ENCODE measurements at places on chromosomes 1 and 21.

GRCh38 chr1:3660704-3661103, 8.4 kb downstream of the TP73 start:
- no peak for DNase-seq

DNA sequence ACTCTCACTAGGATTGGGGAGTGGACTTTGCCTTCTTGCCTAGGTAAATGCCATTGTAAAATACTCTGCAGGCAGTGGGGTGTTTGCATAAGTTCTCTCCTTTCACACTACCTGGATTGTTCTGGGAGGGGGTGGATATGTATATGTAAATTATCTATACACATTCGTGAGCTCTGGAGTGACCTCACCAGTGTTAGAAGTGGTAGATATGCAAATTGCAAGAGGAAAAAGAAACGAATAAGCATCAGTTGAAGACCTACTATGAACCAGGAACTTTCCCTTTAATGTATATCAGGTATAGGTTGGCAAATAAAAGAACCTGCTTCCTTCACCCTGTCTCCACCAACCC, 1.5 kb upstream of the ARHGEF11 start:
- no peak for DNase-seq

GRCh38 chr1:8873506-8874229, 4.8 kb downstream of the ENO1 start:
- peak; percentile 50 for DNase-seq

DNA sequence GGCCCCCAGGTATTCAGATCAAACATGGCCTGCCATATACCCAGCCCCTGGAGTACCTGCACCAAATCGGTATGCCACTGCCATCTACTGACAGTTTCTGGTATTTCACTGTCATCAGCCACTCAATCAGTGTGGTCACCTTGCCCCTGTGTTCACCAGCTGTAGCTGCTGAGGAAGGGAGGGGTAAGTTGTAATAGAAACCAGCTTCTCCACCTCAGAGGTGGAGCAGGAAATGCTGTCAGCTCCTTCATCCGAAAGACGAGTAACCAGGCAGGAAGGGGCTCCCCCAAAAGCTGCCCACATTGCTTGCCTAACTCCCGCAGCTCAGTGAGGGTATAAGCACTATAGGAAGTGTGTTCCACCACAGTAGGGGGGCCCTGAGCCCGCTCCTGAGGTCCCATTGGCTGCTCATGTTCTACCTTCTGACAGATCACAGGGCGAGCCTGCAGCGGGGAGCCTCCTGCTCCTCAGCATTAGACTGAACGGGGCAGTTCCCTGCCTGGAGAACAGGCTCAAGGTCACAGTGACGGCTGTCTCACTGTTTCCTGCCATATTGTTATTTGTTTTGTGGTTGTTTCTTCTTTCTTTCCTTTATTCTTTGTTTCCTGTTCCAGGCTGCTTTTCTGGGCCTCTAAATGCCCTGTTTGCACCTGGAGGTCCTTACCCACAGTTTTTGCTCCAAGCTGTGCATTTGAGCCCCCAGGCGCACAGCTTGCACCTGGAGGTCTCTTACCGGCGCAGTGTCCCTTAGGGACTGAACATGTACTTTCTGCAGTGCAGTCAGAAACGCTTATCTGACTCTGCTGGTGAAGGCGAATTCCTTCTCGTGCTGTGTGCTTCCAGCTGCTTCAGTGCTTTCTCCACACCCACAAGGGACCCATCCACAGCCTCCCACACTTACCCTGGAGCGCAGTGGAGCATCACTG, 1638.3 kb downstream of the MRPL39 start:
- peak; percentile 41 for DNase-seq

DNA sequence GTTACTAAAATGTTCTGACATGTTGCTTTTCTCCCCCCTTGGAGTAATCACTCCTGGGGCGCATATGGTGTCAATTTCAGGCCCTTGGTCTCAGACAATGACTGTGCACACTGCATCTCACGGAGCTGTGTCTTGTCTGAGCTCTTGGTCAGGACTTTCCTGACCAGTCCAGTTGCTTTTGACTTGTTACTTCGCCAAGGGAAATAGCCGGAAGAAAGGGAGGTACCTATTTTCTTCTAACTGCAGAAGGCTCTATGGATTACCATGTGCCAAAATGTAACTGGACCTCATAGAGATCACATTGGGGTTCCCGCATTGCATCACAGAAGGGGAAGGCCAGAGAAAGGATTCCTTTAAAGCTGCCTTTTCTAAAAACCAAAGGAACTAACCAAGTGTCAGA, 68.6 kb downstream of the SPAG17 start:
- DNase-seq = no peak

DNA sequence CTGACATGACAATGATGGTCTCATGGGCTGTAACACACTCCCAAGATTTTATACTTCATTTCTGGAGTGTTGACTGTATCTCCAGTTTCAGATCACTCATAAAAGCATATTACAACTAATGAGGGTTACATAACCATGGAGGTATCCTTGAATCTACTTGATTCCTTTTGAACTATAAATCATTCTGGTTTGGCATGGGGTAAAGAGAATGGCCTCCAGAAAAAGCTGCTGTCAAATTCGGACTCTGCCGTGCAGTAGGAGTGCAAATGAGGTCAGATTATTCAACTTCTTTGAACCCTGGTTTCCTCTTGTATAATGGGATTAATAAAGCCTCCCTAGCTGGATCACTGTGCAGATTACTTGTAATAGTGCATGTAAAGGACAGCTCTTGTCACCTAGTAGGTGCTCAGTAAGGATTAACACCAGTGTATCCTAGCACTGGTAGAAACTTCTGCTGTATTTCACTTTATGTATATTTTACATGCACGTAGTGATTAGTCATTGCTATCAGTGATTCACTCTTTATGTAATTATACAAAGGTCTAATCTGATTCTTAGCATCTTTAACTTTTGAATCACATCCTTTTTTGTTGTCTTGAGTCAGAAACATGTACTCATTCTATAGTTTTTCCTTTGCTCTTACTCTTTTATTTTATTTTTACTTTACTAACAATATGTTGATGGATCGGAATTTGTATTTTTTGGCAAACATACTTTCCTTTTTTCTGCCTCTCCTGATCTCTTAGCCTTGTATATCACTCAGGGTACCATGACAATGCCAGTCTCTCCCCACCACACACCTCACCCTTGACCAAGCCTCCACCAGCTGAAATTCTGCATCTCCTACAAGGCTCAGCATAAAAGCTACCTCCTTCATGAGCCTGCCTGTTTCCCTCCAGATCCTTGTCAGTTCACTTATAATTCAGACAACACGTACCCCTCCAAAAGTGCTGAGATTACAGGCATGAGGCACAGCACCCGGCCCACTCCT, 3.2 kb downstream of the LRRC8C start:
- no peak for DNase-seq

DNA sequence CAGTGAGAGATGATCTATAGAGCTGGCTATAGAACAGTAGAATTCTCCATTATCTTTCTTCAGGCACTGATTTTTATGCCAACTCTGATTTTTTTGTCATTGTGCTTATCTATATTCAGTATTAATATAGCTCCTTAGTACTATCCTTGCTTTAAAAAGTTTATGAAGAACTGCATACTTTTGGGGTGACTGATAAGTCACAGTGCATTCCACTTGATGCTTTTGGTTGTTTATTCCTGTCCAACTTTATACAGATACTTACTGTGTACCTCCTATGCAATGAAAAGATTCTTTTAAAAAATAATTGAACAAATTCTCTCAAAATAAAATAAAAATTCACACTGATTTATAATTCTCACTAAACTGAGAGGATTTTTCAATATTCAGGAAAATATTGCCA, 71.6 kb downstream of the COL24A1 start:
- no peak for DNase-seq

DNA sequence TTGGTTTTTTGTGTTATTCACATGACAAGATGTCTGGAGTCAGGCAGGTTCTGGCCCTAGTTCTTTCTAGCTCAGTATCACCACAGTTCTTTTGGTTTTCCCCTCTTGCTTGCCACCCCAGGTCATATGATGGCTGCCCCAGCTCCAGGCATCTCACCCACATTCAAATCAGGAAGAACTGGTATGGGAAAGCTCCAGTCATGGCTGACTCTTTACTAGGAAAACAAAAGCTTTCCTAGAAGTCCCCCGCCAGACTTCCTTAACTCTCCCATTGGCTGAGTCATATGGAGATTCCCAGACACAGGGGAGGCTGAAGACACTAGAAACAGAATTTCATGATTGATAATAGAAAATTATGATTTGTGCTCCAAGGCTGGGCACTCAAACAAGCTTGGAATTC, 22.1 kb upstream of the EYA3 start:
- DNase-seq = no peak

- peak; percentile 32 for DNase-seq
Measured at GRCh38 chr21:36059823-36060158, 535 bp downstream of the SETD4 start.

DNA sequence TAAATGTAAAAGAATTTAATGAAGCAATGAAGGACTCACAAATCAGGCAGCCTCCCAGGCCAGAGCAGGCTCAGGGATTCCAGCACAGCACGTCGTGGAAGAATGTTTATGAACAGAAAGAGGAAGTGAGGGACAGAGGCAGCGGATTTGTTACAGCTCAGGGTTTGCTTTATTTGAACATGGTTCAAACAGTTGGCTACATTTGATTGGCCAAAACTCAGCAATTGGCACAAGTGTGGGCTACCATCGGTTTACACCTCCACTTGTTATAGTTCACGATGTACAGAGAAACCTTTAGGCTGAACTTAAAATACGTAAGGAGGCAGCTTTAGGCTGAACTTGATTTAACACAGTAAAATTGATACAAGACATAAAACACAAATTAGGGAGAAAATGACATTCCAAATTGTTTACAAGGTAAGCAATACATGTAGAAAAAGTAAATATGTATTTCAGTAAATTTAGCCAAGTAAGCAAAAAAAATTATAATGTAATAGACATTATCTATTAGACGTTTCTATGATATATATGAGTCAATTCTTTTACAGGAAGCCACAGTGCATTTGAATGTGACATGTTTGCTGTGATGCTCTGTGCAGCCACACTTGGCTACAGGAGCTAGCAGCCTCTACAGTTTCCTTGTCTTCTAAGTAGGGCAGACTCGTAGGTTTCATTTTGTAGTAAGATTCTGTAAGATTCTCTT, 126.5 kb downstream of the ADSS2 start:
- DNase-seq = no peak

- DNase-seq = no peak
Measured at GRCh38 chr1:82319546-82319945, 518.8 kb downstream of the ADGRL2 start.

DNA sequence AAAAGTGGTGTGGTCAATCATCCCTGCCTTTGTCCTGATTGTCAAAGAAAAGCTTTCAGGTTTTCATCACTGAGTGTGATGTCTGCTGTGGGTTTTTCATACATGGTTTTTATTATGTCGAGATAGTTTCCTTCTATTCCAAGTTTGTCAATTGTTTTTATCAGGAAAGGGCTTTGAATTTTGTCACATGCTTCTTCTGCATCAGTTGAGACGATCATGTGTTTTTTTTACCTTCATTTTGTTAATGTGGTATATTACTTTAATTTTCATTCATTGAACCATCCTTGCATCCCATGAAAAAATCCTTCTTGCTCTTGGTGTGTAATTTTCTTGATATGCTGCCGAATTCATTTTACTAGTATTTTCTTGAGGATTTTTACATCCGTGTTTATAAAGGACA, 15.5 kb downstream of the PRKCZ start:
- no peak for DNase-seq

DNA sequence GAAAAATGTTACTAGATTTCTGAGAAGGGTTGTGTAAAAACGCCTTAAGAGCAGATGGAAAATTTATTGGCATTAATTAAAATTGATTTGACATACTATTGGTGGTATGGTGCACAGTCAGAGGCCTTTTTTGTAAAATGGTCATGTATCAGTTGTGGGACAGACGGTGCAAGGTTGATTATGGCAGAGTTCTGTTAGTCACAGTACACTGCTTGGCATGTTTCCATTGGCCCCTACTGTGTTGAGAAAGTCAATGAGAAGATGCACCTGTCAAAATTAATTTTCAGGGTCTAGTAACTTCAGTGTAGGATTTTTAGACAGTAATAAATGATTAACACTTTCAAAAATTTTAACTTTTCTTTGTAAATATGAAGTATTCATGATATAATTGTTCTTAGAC, 4.4 kb downstream of the B3GALT2 start:
- no peak for DNase-seq

DNA sequence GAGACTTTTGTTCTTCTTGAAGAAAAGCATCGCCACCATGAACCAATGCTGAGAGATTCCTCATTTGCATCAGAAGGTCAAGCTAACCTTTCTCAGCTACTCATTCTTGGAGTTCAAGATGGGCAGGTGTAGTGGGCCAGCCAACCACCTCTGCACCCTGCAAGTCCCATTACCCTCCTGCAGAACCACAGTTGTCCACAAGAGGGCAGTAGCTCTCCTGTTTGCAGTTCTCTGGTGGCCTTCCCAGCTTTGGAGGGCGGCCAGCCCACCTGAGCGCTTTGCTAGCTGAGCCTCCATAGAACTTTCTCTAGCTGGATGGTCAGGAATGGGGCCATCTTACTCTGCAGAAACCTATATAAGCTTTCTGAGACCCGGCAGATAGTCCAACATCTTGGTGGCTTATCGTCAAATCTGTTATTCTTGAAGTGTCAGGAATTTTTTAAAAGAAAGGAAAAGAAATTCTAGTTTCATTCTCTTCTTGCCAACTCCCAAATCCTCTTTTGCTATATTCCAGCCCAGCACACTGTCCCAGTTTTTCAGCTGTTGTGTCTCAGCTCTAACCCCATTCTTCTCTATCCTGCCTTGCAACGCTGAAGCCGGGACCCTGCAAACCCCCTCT, 11.0 kb upstream of the LMX1A start:
- DNase-seq = peak; percentile 77

- DNase-seq = no peak
Measured at GRCh38 chr1:168732736-168733135, 3.7 kb upstream of the DPT start.

DNA sequence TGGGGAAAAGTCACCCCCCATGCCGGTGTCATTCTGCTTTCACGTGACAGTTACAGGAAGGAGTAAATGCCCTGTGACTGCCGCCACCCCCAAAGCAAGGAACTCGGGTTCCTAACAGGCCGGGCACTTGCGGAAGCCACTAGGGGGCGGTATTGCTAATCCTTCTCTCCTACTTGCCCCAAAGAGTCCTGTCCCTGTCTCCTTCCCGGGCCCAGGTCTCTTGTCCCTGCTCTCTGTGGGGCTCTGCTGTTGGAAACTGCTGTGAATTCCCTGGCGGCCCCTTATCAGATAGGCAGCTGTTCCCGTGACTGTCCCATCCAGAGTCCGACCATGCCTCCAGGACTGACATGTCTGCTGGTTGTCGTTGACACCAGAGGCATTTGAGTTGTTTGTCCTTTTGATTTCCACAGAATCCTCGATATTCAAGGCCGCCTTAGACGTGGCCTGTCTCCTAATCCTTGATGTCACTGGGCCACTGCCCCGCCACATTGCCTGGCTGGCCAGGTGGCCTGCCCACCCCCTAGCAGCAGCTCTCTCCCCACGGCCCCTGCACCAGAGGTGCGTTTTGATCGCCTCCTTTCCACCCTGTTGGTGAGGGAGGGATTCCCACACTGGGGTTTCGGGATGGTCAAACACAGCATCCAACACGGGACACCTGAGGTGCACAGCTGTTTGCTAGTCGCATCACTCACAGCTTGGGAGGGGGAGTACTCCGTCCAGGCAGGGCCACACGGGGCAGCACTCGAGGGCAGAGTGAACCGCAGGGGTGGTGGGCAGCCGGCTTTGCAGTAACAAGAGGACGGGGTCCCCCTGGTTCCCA, 37.3 kb downstream of the CHAF1B start:
- peak; percentile 72 for DNase-seq

GRCh38 chr1:115193046-115193828, 103.9 kb upstream of the TSPAN2 start:
- no peak for DNase-seq

Measured in CMK (cell line).